HFFc6 (cell line): ENCODE measurements at places on chromosomes 3 and 15.
A peak's percentile ranks its signal among the peaks of the same experiment; 100 is the strongest.

- DNase-seq: no peak
Measured at GRCh38 chr15:41502795-41503668, 9.4 kb downstream of the ITPKA start.

DNA sequence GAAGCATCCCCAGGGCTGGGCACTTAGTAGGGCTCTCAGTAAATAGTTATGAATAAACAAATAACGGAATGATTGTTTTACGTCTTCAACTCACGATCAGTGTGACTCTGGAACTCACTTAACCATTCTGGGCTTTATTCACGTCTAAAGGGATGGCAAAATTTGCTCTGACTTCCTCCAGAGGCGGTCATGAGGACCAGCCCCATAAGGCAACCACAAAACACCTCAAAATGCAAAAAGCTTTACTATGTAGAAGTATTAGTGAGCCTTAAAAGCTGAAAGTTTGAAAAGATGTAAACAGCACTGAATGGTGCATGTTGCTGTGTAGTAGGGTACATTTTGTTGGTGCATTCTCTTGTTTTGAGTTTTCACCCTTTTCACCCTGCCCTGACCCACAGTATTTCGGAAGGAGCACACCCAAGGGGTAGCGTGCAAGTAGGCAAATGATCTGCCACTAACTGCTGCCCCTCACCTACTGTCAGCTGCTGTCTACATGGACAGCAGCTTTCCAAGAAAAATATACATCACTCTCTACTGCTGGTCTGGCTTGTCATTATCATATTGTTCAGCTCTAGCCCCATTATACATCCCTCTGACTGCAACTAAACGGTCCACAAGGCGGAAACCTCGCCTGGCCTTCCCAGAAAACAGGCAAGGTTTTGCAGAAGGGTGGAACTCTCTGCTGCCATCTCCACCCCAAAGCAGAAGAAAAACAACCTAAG lies 308.5 kb upstream of the PROK2 start:
- DNase-seq: no peak

- DNase-seq: peak; percentile 10
Measured at GRCh38 chr3:11944052-11944673, 60.0 kb upstream of the SYN2 start.

GRCh38 chr15:41895491-41895890 lies 1.6 kb upstream of the SPTBN5 start:
- DNase-seq: no peak

GRCh38 chr3:119524931-119525662 lies 26.8 kb downstream of the TIMMDC1 start:
- DNase-seq: peak; percentile 15

DNA sequence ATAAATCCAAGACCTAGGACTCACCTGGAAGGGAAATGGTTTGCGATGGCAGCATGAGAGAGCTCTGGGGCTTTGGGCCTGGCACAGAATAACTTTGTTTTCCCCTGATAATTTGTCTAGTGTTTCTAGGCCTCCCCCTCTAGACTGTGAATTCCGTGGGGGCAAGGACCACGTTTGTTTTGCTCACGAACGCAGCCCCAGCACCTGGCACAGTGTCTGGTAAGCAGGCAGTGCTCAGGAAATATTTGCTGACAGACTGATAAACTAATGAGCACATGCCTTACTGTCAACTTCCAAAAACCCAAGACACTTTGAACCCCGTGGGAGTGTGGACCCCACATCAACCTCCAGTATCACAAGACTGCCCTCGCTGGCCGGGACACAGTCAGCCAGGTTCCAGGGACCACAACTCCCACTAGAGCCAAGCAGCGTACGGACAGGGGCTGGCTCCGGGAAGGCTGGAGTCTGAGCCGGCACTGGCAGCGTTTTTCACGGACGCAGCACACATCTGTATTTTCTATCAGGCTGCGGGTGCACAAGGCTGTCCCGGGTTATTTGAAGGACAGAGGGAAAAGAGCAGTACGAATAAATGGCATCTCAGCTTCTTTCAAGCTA lies 146.5 kb downstream of the XXYLT1 start:
- no peak for DNase-seq

- no peak for DNase-seq
Measured at GRCh38 chr15:55281517-55282228, 7.9 kb downstream of the RAB27A start.

GRCh38 chr15:89444241-89445225 lies 51.9 kb downstream of the RHCG start:
- no peak for DNase-seq

- DNase-seq: no peak
Measured at GRCh38 chr3:86152620-86153019, 838.3 kb downstream of the VGLL3 start.

- no peak for DNase-seq
Measured at GRCh38 chr3:46389306-46389705, 17.6 kb downstream of the CCR5AS start.

- DNase-seq: peak; percentile 8
Measured at GRCh38 chr3:29555590-29555989, 274.7 kb downstream of the RBMS3 start.

- no peak for DNase-seq
Measured at GRCh38 chr3:122921791-122922651, 105.5 kb downstream of the SEMA5B start.

- peak; percentile 91 for DNase-seq
Measured at GRCh38 chr3:184234224-184234623, 4.8 kb downstream of the VWA5B2 start.

DNA sequence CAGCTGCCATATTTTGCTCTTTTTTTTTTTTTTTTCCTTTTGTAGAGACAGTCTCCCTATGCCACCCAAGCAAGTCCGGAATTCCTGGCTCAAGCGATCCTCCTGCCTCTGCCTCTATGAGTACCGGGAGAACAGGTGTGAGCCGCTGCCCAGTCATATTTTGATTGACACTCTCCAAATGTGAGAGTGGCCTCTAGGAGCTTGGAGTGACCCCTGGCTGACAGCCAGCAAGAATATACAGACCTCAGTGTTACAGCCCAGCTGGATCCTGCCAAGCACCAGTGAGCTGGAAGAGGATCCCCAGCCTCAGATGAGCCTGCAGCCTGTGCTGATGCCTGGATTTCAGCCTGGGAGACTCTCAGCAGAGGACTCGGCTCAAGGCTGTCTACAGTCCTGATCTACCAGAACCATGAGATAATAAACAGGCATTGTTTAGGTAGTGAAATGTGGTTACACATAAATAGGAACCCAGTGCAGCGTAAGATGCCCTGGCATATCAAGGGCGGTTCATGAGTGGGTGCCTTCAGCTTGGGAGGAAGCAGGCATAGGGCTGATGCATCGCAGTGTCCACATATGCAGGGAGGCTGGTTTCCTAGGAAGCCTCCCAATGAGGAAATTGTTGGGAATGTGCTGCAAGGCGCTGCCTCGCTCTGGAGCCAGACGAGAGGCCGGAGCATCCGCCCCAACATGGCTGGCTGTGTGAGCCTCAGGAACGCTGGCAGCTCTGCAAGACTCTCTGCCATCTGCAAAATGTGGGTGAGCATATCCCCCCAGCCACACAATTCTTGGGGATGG lies 38.9 kb upstream of the ATP10A start:
- no peak for DNase-seq

DNA sequence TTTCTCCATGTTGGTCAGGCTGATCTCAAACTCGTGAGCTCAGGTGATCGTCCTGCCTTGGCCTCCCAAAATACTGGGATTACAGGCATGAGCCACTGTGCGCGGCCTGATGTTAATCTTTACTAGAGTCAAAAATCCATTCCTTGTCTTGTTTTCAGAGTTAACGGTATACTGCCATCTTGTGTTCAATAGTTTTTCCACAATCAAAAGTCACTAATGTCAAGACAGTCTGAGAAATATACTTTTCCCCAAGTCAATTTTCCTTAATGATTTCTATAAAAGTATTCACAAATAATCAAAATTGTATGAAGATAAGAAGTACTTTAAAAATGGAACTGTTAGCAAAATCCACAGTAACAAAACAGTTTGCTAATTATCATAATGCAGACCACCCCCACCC lies 8.5 kb downstream of the CRBN start:
- DNase-seq: peak; percentile 17

GRCh38 chr15:69035918-69036258 lies 21.4 kb downstream of the NOX5 start:
- no peak for DNase-seq

DNA sequence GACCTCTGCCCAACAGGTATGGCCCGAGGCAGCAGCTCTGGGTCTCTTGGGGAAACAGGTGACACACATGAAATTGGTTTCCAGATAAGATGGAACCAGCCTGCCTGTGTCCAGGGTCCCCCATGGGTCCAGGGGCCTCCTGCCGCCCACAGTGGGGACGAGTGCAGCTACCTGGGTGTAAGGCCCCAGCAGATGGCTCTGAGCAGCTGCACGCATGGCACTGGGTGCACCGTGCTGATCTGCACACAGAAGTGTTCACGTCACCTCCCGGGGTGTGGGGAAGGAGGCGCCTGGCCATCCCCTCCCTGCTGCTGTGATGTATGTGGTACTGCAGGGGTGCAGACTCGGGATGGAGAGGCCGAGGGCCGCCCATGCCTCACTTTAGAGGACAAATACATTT lies 63.6 kb downstream of the NIPA2 start:
- no peak for DNase-seq

- DNase-seq: no peak
Measured at GRCh38 chr3:122515020-122515468, 305 bp upstream of the KPNA1 start.

DNA sequence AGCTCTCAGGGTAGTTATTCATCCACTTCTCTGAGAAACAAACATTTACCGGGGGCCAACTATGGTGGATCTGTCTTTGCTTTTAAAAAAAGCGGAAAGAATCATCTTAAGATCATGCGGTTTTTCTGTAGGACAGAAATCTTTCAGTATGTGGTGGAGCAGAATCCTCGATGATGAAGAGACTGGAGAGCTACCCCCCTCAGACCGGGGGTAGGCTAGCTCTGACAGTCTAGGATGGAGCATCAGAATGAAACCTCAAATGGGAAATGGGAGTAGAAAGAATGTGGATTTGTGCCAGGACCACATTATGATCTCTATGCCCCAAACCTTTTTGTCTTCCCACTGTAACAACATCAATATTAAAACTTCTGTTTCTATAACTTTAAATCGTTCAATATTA lies 30.3 kb downstream of the TPRG1 start:
- DNase-seq: no peak

DNA sequence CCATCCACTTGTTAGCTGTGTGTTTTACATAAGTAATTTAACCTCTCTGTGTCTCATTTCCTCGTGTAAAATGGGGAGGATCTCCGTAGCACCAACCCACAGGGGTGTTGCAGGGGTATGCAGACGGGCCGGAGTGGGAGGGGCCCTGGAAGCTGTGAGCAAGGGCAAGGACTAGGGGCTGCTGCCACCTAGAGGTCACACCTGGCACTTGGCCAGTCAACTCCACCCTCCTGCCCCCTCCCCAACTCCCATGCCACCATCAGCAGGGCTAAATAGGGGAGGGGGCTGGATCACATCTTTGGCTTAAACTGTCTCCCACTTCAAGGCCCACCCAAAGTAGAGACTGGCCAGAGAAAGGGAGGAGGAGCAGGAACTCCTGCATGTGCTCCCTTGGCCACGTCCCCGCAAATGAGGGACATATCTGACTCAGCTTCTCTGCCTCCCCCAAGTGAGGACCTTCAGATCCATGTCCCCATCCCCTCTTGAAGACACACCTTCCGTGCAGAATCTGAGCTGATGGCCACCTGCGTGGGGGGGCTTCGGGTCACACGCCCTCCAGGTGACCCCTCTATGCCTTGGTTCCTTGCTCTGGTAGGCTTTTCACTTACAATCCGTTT lies 2.6 kb downstream of the CCDC9B start:
- no peak for DNase-seq

DNA sequence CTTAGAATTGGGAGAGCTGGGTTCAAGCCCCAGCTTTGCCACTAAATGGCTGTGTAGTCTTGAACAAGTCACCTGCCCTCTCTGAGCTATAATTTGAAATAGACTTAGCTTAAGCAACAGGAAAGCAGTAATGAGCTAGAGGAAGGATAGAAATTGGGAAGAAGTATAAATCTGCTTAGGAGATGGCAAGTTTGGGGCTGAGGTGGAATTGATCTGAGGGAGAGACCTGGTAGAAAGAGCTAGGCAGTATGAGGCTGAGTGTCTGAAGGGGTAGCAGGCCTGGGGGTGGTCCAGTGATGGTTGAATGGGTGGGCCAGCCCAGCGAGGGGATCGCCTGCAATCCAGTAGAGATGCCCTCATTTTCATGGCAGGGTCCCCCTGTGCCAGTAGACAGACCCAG lies 22.9 kb downstream of the LPP start:
- DNase-seq: no peak

DNA sequence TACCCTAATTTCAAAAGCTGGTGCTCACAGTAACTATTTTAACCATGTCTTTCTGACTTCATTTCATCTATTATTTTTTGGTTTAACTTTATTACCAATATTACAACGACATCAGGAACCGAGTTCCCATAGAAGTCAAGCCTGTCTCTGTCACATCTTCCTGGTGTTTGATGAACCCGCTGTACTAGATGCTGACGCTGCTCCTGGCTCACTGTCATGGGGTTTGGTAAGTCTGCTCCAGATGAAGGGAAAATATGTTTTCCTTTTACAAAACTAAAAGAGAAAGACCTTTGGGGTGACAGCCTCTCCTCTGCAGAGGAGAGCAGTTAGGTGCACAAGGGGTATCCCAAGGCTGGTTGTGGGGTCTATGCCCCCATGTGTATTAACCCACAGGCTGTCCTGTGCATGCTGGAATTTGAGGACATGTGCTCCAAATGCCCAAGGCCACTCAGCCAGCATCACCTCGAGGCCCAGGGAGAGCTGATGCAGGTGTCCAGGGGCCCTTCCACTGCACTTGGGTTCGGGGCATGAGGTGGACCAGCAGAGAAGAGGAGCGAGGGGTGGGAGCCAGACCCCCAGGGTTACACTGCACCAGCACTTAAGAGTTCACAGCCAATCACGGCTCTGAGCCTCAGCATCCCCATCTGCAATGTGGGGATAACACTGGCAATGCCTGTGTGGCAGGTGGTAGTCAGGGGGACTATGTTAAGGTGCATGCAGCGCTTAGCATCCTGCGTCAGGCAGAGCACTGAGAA lies 62.2 kb downstream of the ATP10A start:
- DNase-seq: no peak

DNA sequence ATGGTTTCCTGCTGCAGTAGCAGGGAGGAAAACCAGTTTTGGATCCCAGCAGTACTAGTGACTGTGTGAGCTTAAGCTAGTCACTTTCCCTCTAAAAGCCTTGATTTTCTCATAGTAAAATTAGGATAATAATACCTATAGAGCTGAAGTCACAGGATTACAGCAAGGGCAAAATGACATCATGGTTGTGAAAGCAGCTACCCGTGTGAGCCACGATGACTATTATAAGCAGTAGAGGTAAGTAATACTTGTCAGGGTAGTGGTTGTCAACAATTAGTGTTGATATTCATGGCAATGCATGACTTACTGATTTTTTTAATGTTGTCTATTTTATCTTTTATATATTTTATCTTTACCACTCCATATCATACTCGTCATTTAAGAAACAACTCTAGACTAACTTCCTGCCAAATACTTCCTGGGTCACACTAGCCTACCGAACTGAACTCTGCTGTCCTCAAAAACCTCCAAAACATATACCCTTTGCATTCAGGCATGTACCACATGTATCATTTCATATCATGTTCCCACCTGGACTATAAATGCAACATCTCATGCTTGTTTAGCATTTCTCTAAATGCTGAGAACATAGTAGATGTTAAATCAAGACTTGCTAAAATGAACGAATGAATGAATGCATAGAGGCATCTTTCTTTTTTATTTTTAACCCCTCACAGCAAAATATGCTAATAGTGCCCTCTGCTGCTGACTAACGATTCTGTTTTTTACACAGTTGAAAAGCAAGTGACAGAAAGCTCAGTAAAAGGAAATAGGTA lies 172.6 kb downstream of the P3H2 start:
- peak; percentile 32 for DNase-seq
